ENCODE measurements at places on chromosomes 13 and 19. TPM values are rescaled to one million over a fixed set of nuclear protein-coding genes. Genes with fewer than 3 reads are reported as not detected.

FPR2 gene
- total RNA-seq: 0.95 TPM

- no peak overlapping the region for H3K4me3 ChIP-seq
- H3K27me3 ChIP-seq: no peaks in the 10 kb centered on the region
- no peak for DNase-seq
These were observed 16.1 kb downstream of the ZNF562 start for GRCh38 chr19:9658769-9659168.

AMER2 gene
- total RNA-seq: 0.05 TPM

GRCh38 chr13:94196413-94196812, 283.1 kb downstream of the DCT start:
- H3K27me3 ChIP-seq: no peaks in the 10 kb centered on the region
- no peaks in the 10 kb centered on the region for H3K36me3 ChIP-seq
- no peak overlapping the region for H3K27ac ChIP-seq
- no peak for DNase-seq
- no peaks in the 10 kb centered on the region for H3K4me1 ChIP-seq

AMH gene
- total RNA-seq: 3.9 TPM

- no peaks in the 10 kb centered on the region for H3K27me3 ChIP-seq
- DNase-seq: no peak
- H3K36me3 ChIP-seq: no peaks in the 10 kb centered on the region
- no peak overlapping the region for H3K27ac ChIP-seq
These were observed 598.6 kb upstream of the PCDH20 start for GRCh38 chr13:62014299-62014698.

DNA sequence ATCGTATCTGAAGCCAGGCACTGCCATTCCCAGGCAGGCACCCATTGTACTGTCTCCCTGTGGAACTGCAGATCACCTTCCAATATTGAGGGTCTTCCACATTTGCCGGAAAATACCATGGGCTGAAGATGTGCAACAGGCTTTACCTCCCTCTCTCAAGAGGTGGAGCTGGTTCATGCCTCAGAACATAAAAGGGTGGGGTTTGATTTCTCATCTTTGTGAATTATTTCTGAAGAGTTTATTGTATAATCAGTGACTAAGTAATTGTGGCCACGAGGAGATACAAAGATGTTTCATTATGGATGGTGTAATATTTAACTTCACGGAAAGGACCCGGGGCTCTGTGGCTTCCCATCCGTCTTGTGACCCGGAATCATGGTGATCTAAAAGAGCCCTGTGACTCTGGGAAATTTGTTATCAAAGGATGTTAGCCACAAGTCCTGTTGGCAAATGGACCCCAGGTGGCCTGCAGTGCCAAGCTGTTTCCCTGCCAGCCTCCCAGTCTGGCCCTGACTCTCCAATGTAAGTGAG, 230.5 kb downstream of the LACC1 start:
- peaks cover 4% of the 10 kb centered on the region for H3K4me1 ChIP-seq
- no peaks in the 10 kb centered on the region for H3K27me3 ChIP-seq
- DNase-seq: no peak
- no peak overlapping the region for H3K4me3 ChIP-seq
- H3K36me3 ChIP-seq: no peaks in the 10 kb centered on the region

DNA sequence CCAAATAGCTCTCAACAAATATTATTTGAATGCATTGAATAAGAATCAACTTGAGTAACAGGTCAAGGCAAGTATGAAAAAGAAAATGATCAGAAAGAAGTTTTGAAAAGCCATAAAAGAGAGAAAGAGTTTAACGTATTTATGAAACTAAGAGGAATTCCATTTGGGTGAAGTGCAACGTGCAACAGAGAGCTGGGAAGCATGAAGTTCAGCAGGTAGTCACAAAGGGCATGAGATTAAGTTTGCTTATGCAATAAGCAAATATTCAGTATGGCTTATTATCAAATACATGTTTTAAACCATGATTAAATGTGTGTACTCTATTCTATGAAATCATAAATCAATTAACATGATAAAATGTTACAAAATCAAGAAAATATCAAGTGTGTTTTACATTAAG, 62.7 kb upstream of the PCDH17 start:
- H3K4me3 ChIP-seq: no peak overlapping the region
- H3K27ac ChIP-seq: no peak overlapping the region
- no peak for DNase-seq
- no peaks in the 10 kb centered on the region for H3K4me1 ChIP-seq

- H3K27me3 ChIP-seq: no peaks in the 10 kb centered on the region
- no peak overlapping the region for H3K4me3 ChIP-seq
- DNase-seq: no peak
These were observed 91.2 kb downstream of the KATNAL1 start for GRCh38 chr13:30216111-30216510.

DNA sequence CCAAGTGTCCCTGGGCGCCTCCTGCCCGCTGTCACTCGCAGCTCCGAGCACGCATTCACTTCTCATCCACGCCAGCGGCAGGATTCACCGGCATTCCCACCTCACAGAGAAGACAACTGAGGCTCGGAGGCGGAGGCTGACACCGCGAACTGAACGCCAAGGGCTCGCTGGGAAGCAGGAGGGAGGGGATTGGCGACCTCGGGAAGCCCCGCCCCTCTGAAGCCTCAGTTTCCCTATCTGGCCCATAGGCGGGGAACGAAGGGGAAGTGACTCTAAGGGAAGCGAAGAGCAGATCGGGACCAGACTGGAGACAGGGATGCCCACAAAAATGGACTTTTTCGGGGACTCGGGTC, 256 bp downstream of the MICOS13 start:
- H3K36me3 ChIP-seq: no peaks in the 10 kb centered on the region
- H3K4me3 ChIP-seq: peak overlapping the region; percentile 94

NCAN gene
- total RNA-seq: not detected

DNA sequence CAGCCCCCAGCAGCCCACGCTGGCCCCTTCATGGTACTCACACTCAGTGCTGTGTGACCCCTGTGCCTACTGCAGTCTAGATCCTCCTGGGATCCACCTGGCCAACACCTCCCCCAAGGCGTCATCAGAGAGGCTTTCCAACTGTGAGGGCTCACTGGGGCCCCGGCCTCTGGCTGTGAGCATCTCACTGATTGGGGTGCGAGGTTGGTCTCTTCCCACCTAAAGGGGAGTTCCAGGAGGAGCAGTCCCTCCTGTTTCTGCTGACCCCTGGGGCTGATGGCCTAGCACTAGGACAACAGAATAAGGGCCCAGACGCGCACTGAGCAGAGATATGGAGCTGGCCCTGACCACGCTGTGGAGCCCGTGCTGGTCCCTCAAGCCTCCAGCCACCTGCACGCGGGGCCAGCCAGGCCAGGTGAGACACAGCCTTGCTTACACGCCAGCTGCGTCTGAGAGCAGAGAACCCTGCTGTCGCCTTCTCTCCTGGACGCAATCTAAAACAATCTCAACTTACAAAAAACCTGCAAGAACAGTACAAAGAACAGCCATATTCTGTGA, 32.2 kb downstream of the ELL start:
- peaks cover 30% of the 10 kb centered on the region for H3K4me1 ChIP-seq
- DNase-seq: no peak
- H3K4me3 ChIP-seq: no peak overlapping the region
- peak overlapping the region; percentile 24 for H3K27ac ChIP-seq
- H3K27me3 ChIP-seq: no peaks in the 10 kb centered on the region
- H3K36me3 ChIP-seq: no peaks in the 10 kb centered on the region

DNA sequence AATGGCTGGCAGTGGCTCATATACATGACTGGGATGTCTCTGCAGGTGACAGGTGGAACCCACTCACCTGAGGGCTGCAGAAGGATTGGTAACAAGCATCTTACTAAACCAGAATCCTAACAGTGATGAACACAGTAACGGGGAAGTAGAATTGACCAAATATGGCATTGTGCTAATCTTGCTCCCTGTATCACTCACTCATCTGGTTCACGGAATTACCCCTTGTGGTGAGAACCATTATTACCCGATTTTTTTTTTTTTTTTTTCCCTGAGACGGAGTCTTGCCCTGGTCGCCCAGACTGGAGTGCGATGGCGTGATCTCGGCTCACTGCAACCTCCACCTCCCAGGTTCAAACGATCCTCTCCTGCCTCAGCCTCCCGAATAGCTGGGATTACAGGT, 69.5 kb downstream of the PTPRS start:
- H3K27me3 ChIP-seq: no peaks in the 10 kb centered on the region
- no peak overlapping the region for H3K27ac ChIP-seq
- no peaks in the 10 kb centered on the region for H3K36me3 ChIP-seq
- no peaks in the 10 kb centered on the region for H3K4me1 ChIP-seq

PSMD8 gene
- total RNA-seq: 59.1 TPM

- H3K27me3 ChIP-seq: no peaks in the 10 kb centered on the region
- DNase-seq: no peak
- no peaks in the 10 kb centered on the region for H3K36me3 ChIP-seq
These were observed 74.8 kb downstream of the ABCC4 start for GRCh38 chr13:95226476-95226875.

GRCh38 chr19:10544242-10544752, 593 bp downstream of the ATG4D start:
- H3K27me3 ChIP-seq: no peaks in the 10 kb centered on the region
- H3K4me3 ChIP-seq: peak overlapping the region; percentile 99
- H3K4me1 ChIP-seq: peaks cover 2% of the 10 kb centered on the region
- DNase-seq: peak; percentile 53
- H3K27ac ChIP-seq: peak overlapping the region; percentile 84

ZNF665 gene
- 3.9 TPM for total RNA-seq

DNA sequence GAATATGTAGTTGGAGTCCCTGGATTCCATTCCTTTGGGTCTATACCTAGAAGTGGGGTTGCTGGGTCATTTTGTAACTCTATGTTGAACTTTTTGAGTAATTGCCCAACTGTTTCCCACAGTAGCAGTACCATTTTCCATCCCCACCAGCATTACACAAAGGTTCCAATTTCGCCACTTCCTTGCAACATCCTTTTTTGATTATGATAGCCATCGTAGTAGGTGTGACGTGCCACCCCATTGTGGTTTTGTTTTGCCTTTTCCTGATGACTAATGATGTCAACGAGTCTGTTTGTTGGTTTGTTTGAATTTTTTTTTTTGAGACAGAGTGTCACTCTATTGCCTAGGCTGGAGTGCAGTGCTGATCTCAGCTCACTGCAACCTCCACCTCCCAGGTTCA, 3.3 kb upstream of the PEX11G start:
- no peaks in the 10 kb centered on the region for H3K36me3 ChIP-seq
- no peak for DNase-seq
- H3K27me3 ChIP-seq: no peaks in the 10 kb centered on the region
- no peak overlapping the region for H3K27ac ChIP-seq

DNA sequence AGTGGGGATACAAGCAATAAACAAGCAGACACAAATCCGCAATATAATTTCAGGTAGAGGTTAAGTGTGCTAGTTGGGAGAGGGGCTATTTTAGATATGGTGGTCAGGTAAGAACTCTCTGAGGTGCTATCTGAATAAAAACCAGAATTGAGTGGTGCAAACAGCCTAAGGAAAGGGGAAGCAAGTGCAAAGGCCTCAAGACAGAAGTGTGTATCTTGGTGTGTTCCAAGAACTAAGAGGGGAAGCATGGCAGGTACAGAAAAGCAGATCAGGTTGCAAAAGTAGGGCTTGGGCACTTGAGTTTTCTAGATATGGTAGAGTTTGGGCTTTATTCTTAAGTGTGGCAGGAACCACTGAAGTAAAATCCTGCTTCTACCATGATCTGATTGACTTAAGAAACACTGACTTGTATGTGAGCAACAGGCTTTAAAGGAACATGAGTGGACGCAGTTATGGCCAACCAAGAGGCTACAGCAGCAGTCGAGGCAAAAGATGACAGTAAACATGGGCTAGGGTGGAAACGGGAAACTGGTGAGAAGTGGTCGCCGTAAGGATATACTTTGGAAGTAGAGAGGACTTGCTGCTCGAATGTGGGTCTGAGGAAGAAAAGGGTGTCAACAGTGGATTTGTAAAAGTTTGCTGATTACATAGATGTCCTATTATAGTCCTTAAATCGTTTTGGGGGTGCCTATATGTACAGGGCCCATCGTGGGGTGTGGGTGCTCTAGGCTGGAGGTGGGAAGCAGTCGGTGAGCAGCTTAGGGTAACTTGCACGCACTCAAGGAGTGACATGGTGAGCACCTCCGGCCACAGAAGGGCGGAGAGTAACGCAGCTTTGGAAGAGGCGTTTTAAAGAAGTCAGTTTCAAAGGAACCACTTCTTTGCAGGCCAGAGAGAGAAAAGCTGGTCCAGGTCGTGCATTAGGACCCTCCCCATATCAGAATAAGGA, 677 bp downstream of the TGDS start:
- H3K4me1 ChIP-seq: peaks cover 11% of the 10 kb centered on the region
- no peak overlapping the region for H3K27ac ChIP-seq

C19orf44 gene
- 8.8 TPM for total RNA-seq

HOMER3 gene
- 15.1 TPM for total RNA-seq
